A673 (cell line): ENCODE measurements at places on chromosomes 6 and 20.

DNA sequence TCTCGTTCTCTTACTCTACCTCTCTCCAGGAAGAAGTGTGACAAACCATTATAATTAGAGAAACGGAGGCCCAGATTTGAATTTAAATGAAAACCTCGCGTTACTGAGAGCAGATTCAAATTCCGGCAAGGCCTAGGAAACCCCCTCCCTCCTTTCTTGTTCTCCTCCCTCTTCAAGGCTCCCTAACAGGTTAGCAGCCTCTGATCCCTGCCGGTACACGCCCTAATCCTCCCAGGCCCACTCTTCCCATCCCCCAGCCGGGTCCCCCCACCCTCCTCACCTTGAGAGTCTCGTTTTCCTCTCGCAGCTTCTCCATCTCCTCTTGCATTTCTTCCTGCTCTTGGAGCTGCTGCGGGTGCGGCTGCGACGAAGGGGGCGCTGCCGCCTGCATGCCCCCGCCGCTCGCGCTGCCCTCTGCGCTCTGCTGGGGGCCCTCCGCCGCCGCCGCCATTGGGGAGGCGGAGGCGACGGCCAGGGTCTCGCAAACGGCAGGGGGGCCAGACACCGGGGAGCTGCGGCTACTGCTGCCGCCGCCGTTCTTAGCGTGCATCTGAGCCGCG lies 3.8 kb downstream of the MTCL3 start:
- no peaks in the 10 kb centered on the region for H3K27me3 ChIP-seq
- peaks cover 30% of the 10 kb centered on the region for H3K36me3 ChIP-seq
- peak overlapping the region; percentile 63 for H3K27ac ChIP-seq
- peaks cover 27% of the 10 kb centered on the region for H3K4me1 ChIP-seq

DNA sequence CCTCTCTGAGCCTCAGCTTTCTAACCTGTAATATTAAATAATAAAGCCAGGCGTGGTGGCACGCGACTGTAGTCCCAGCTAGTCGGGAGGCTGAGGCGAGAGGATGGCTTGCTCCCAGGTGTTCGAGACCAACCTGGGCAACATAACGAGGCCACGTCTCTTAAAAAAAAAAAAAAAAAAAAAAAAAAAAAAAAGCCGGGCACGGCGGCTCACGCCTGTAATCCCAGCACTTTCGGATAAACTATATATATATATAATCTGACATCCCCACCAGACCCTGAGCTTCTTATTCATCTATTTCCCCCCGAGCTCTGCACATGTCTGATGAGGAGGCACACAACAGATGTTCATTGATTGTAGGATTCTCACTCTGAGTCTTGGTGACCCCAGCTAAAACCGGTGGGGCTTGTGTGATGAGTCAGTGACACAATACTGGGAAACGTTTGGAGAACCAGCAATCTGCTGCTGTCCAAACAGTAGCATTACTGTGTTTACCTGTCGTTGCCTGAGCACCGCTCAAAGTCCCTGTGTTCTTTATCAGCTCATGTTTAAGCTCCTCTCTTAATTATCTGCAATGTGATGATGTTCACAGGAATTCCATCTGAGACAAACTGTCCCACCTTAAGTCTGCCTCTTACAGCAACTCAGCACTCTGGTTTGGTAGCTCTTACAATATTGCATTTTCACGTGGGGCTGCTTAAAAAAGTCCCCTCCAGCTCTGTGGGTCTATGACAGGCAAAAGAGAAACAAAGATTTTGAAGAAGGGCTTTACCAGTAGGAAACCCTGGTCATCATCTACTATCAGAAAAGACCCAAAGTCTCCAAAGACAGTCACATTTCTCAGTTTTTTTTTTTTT lies 1.0 kb upstream of the SPATA2 start:
- peak; percentile 41 for DNase-seq
- H3K27me3 ChIP-seq, result no peaks in the 10 kb centered on the region
- peaks cover 8% of the 10 kb centered on the region for H3K4me1 ChIP-seq
- H3K4me3 ChIP-seq, result peak overlapping the region; percentile 90
- no peaks in the 10 kb centered on the region for H3K36me3 ChIP-seq

GRCh38 chr6:82032444-82032843 lies 215.1 kb downstream of the IBTK start:
- no peak overlapping the region for H3K4me3 ChIP-seq
- no peaks in the 10 kb centered on the region for H3K27me3 ChIP-seq
- no peak overlapping the region for H3K27ac ChIP-seq
- no peaks in the 10 kb centered on the region for H3K4me1 ChIP-seq
- DNase-seq, result no peak
- no peaks in the 10 kb centered on the region for H3K36me3 ChIP-seq

DNA sequence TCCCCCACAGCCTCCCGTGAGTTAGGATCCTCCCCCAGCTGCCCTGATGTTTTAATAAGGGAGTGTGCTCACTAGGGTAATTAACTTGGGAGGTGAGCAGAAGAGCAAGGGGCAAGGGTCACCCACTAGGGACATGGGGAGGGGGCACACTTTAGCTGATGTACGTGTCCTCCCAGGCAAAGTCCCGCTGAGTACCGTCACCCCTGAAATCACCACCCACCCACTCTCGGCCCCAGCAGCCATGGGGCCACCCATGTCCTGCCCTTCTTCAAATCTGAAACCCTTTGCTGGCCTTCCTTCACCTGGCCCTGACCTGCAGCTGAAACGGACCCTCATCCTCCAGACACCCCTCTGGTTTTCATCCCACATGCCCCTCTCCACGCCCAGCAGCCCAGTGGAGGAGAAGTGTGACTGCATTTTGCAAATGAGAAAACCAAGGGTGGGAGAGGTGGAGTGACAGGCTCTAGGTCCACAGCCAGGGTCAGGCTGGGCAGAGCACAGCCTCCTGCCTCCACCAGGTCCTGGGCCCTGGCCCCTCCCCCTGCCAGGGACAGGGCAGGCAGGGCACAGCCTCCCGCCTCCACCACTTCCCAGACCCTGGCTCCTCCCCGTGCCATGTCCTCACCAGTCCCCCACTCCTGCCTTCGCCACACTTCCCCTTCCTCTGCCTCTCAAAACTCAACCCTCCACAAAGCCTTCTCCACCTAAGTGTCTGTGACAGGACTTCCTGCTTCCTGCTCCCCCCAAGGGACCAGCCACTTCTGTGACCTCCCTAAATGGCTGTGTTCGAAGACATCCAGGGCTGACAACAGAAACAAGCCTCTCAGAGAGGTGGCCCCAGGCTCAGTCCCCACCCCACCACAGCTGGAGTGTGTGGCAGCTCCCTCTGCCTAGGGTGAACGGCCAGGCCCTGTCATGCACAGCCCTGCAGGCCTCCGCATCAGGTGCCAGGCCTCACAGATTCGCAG lies 15.1 kb downstream of the ACSS1 start:
- H3K4me3 ChIP-seq, result no peak overlapping the region
- no peak for DNase-seq
- H3K27ac ChIP-seq, result no peak overlapping the region
- no peaks in the 10 kb centered on the region for H3K27me3 ChIP-seq
- no peaks in the 10 kb centered on the region for H3K36me3 ChIP-seq
- peaks cover 11% of the 10 kb centered on the region for H3K4me1 ChIP-seq

GRCh38 chr20:5069141-5069806 lies 50.5 kb downstream of the PCNA start:
- no peak for DNase-seq
- no peaks in the 10 kb centered on the region for H3K4me1 ChIP-seq
- no peak overlapping the region for H3K4me3 ChIP-seq
- no peaks in the 10 kb centered on the region for H3K27me3 ChIP-seq
- H3K36me3 ChIP-seq, result no peaks in the 10 kb centered on the region

DNA sequence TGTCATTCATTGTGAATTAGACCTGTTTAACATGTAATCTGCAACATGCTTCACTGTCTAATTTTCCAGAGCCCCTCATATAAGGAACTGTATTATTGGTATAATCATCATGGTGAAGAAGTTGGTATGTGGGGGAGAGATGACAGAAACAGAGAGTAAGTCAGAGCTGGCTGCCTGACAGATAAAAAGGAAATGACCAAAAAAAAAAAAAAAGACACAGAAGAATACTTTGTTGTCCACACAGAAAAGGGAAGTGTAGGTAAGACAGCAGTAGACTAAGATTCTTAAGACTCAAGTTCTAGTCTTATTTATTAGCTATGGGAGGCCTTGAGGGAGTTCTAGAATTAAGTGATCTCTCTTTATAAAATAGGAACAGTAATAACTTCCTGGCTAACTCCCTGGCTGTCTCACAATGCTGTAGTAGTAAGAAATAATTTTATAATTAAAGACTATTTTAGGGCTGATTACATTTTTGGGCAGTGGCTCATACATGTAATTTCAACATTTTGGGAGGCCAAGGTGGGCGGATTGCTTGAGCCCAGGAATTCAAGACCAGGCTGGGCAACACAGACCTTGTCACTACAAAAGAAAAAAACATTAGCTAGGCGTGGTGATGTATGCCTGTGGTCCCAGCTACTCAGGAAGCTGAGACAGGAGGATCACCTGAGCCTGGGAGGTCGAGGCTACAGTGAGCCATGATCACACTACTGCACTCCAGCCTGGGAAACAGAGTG lies 102.5 kb downstream of the PRL start:
- no peak overlapping the region for H3K27ac ChIP-seq
- H3K4me3 ChIP-seq, result no peak overlapping the region
- no peaks in the 10 kb centered on the region for H3K27me3 ChIP-seq
- H3K36me3 ChIP-seq, result no peaks in the 10 kb centered on the region
- no peaks in the 10 kb centered on the region for H3K4me1 ChIP-seq
- no peak for DNase-seq

DNA sequence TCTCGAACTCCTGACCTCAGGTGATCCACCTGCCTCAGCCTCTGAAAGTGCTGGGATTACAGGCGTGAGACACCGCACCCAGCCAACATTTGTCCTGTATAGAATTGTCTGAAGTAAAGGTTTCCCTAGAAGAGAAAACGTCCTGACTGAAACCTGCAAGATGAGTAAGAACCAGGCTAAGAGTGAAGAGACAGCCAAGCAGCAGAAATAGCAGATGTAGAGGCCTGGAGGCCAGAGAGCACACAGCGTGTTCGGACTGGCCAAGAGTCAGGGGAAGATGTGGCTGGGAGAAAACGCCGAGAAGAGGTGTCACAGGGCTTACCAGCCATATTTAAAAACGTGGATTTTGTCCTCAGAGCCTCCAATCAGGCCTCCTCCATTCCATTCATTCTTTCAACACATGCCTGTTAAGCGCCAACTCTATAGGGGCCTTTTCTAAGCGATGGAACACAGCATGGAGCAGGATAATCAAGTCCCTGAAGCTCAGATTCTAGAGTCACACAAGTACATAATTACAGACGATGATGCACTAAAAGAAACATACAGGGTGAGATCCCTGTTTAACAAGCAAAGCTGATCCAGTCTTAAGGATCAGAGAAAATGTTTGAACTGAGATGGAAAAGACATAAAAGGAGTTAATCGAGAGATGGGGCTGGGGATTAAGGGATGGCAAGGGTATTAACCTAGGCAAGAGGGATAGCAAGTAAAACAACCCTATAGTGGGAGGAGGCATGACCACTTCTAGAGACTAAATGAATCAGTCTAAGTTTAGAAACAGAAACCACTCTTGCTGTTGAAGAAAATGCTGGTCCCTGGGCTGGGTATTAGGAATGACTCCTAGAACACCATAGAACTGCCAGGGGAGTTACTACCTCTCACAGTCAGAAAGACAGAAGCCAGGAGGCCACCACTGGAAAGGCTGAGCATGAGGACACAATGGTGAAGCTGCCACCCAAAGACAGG lies 4.8 kb downstream of the ZCCHC3 start:
- no peaks in the 10 kb centered on the region for H3K27me3 ChIP-seq
- H3K36me3 ChIP-seq, result peaks cover 12% of the 10 kb centered on the region
- H3K4me3 ChIP-seq, result no peak overlapping the region
- H3K4me1 ChIP-seq, result peaks cover 32% of the 10 kb centered on the region
- peak overlapping the region; percentile 73 for H3K27ac ChIP-seq

GRCh38 chr6:167470836-167471547 lies 146.1 kb downstream of the TTLL2 start:
- no peak overlapping the region for H3K4me3 ChIP-seq
- no peaks in the 10 kb centered on the region for H3K36me3 ChIP-seq
- H3K27ac ChIP-seq, result no peak overlapping the region
- DNase-seq, result no peak
- peaks cover 7% of the 10 kb centered on the region for H3K4me1 ChIP-seq
- no peaks in the 10 kb centered on the region for H3K27me3 ChIP-seq

DNA sequence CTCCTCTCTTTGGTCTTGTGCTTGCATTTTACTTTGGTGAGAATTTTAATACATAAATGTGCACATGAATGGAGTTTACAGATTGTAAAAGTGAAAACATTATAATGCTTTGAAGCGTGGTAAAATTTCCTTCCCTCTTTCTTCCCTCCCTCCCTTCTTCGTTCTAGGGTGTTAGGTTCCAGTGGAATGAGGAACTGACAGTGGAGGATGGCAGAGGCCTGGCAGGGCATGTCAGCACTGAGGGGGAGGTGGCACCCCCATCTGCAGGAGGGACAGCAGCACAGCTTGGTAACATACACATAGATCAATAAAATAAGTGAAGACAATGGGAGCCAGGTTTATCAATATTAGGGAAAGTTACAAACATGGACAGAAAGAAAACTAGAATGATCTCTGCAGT lies 47.5 kb downstream of the RNASET2 start:
- no peaks in the 10 kb centered on the region for H3K36me3 ChIP-seq
- peaks cover 15% of the 10 kb centered on the region for H3K27me3 ChIP-seq
- H3K4me1 ChIP-seq, result no peaks in the 10 kb centered on the region
- H3K4me3 ChIP-seq, result no peak overlapping the region
- DNase-seq, result no peak
- H3K27ac ChIP-seq, result no peak overlapping the region

DNA sequence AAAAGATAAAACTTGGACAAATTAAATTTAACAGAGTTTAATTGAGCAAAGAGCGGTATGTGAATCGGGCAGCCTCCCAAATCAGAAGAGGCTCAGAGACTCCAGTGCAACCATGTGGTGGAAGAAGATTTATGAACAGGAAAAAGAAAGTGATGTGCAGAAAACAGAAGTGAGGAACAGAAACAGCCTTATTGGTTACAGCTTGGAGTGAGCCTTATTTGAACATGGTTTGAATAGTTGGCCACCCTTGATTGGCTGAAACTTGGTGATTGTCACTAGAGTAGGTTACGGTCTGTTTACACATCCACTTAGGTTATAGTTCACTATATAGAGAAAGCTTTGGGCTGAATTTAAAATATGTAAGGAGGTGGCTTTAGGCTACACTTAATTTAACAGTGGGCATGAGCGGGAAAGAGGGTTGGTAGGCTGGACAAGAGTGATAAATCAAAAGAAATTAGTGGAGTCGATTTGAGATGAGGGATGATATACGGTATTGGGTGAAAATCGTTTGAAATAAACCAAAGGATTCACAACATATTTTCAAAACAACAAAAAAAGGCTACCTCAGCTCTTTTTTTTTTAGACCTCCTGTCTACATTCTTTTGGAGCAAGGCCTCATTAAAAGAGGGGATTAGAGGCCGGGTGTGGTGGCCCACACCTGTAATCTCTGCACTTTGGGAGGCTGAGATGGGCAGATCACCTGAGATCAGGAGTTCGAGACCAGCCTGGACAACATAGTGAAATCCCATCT lies 84.3 kb upstream of the PREP start:
- H3K36me3 ChIP-seq, result no peaks in the 10 kb centered on the region
- no peaks in the 10 kb centered on the region for H3K4me1 ChIP-seq
- H3K4me3 ChIP-seq, result no peak overlapping the region
- no peak overlapping the region for H3K27ac ChIP-seq
- no peak for DNase-seq

GRCh38 chr6:136659991-136660499 lies 109.8 kb upstream of the MAP7 start:
- H3K27ac ChIP-seq, result no peak overlapping the region
- peaks cover 1% of the 10 kb centered on the region for H3K4me1 ChIP-seq
- H3K36me3 ChIP-seq, result no peaks in the 10 kb centered on the region
